ENCODE measurements at places on chromosomes 3 and 15. TPM values are rescaled to one million over a fixed set of nuclear protein-coding genes. Genes with fewer than 3 reads are reported as not detected.

ARL6IP5 gene
- 132 TPM for total RNA-seq

CELF6 gene
- 0.17 TPM for total RNA-seq

PLCL2 gene
- total RNA-seq: 11.0 TPM

CCR8 gene
- not detected for total RNA-seq

IGF2BP2 gene
- total RNA-seq: 26.2 TPM

DISP2 gene
- 0.26 TPM for total RNA-seq

GLDN gene
- 50.7 TPM for total RNA-seq

FAM162A gene
- 16.7 TPM for total RNA-seq

CD200 gene
- 0.17 TPM for total RNA-seq

SLC24A5 gene
- total RNA-seq: not detected

TRIM71 gene
- under 0.01 TPM for total RNA-seq

TRIM42 gene
- not detected for total RNA-seq

TMEM207 gene
- total RNA-seq: not detected

ROPN1 gene
- total RNA-seq: not detected

ECE2 gene
- total RNA-seq: not detected

ZNF501 gene
- 16.0 TPM for total RNA-seq

CDCP1 gene
- total RNA-seq: 16.9 TPM

ACVR2B gene
- 2.3 TPM for total RNA-seq

CPB1 gene
- total RNA-seq: under 0.01 TPM

ATP13A3 gene
- 222 TPM for total RNA-seq

INKA1 gene
- total RNA-seq: 3.3 TPM

PIK3CB gene
- total RNA-seq: 17.0 TPM

SKIL gene
- total RNA-seq: 53.2 TPM

B3GNT5 gene
- 2.8 TPM for total RNA-seq

HTR3E gene
- not detected for total RNA-seq

TGM5 gene
- total RNA-seq: not detected

PLSCR2 gene
- total RNA-seq: not detected

EXOSC7 gene
- total RNA-seq: 58.8 TPM

EPHA3 gene
- 0.99 TPM for total RNA-seq

PRTG gene
- total RNA-seq: 4.0 TPM

SLC22A14 gene
- 0.17 TPM for total RNA-seq

RASGRP1 gene
- not detected for total RNA-seq

RABL3 gene
- total RNA-seq: 11.9 TPM

DNAJA4 gene
- 7.9 TPM for total RNA-seq

BCL2A1 gene
- total RNA-seq: 5.9 TPM

IQSEC1 gene
- 11.8 TPM for total RNA-seq

PHLDB2 gene
- total RNA-seq: 43.4 TPM

CCR9 gene
- not detected for total RNA-seq

ZBTB47 gene
- 32.1 TPM for total RNA-seq

PYGO1 gene
- total RNA-seq: 10.1 TPM

CPLX3 gene
- total RNA-seq: not detected

GP5 gene
- 0.17 TPM for total RNA-seq

GRK7 gene
- total RNA-seq: not detected

MEF2A gene
- total RNA-seq: 14.9 TPM

GABRG3 gene
- not detected for total RNA-seq

ZNF860 gene
- total RNA-seq: under 0.01 TPM

ACTC1 gene
- total RNA-seq: 0.33 TPM

ACOX2 gene
- 20.5 TPM for total RNA-seq

SH3GL3 gene
- total RNA-seq: under 0.01 TPM

PAQR5 gene
- 9.8 TPM for total RNA-seq

GOLGA8J gene
- total RNA-seq: not detected

FOXL2 gene
- under 0.01 TPM for total RNA-seq

SNTN gene
- not detected for total RNA-seq

VPS33B gene
- 9.0 TPM for total RNA-seq

IL17RE gene
- 0.99 TPM for total RNA-seq

CTDSPL gene
- total RNA-seq: 31.8 TPM

TMEM42 gene
- 25.3 TPM for total RNA-seq

CIP2A gene
- total RNA-seq: 10.1 TPM

CLDN1 gene
- 2.6 TPM for total RNA-seq
